ENCODE measurements at places on chromosomes 12 and 14. TPM values are rescaled to one million over a fixed set of nuclear protein-coding genes. Genes with fewer than 3 reads are reported as not detected.

Gene MANSC4
- not detected for total RNA-seq

Gene SLCO1A2
- total RNA-seq = 0.29 TPM

Gene NFE2
- total RNA-seq = 0.44 TPM

Gene CLEC9A
- total RNA-seq = not detected

Gene STAB2
- total RNA-seq = not detected

Gene RPS6KL1
- 1.4 TPM for total RNA-seq

Gene CISTR
- not detected for total RNA-seq

Gene PRH2
- not detected for total RNA-seq

Gene RNF212B
- not detected for total RNA-seq

Gene LTB4R2
- 7.7 TPM for total RNA-seq

Gene ACOT6
- not detected for total RNA-seq

Gene CCDC177
- total RNA-seq = not detected

Gene PLEK2
- 12.0 TPM for total RNA-seq

Gene CCDC197
- not detected for total RNA-seq

All from placental pericyte (primary cell).